ENCODE measurements at places on chromosomes 5 and 9.

GRCh38 chr5:10914741-10915480 lies 153.9 kb upstream of the DAP start:
- DNase-seq, result no peak

GRCh38 chr9:136867917-136868316 lies 1.8 kb upstream of the EDF1 start:
- no peak for DNase-seq

DNA sequence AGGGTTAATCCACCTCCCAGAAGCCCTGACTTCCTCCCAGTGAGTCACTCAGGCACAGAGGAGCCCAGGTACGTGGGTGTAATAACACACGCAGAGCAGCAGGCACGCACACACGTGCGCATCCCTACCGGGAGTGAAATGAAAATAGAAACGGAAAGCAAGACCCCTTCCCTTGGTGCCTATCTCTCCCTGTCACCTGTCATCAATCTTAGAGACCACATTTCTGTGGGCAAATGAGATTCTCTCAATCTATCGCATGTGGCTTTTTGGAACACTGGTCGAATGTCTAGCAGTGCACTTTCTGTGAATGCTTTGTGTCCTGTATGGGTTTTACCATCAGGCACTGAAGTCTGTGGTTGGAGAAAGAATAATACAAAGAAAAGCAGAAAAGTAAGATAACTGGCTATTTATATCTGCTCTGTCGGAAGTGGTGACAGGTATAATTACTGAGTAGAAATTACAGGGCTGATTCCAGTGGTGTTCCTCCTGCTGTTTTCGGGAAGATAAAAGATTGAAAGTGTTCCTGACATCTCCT lies 137.7 kb upstream of the GRIA1 start:
- no peak for DNase-seq

DNA sequence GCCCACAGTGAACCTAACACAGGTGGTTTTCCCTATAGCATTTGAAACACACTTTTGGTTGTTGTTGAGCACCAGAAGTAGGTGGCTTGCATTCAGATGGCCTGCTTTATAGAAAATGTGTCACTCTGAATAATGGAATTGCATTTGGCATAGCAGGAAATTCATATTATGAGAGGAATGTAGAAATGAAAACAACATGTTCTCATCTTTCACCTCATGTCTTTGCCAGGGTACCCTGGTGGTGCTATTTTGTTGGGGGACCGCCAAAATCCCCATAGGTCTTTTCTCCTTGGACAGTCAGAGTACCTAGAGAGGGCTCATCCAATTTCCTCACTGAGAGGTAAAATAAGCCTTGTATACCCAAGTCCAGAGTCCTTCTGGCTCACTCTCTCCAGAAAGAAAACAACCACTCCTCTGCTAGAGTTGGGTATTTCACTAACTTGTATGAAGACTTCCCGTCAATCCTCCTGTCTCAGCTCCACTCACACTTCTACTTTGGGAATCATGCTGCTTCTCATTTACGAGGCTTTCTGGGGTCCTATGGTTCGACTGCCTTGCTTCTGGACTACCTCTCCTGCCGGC lies 67.4 kb downstream of the MRPS27 start:
- no peak for DNase-seq

DNA sequence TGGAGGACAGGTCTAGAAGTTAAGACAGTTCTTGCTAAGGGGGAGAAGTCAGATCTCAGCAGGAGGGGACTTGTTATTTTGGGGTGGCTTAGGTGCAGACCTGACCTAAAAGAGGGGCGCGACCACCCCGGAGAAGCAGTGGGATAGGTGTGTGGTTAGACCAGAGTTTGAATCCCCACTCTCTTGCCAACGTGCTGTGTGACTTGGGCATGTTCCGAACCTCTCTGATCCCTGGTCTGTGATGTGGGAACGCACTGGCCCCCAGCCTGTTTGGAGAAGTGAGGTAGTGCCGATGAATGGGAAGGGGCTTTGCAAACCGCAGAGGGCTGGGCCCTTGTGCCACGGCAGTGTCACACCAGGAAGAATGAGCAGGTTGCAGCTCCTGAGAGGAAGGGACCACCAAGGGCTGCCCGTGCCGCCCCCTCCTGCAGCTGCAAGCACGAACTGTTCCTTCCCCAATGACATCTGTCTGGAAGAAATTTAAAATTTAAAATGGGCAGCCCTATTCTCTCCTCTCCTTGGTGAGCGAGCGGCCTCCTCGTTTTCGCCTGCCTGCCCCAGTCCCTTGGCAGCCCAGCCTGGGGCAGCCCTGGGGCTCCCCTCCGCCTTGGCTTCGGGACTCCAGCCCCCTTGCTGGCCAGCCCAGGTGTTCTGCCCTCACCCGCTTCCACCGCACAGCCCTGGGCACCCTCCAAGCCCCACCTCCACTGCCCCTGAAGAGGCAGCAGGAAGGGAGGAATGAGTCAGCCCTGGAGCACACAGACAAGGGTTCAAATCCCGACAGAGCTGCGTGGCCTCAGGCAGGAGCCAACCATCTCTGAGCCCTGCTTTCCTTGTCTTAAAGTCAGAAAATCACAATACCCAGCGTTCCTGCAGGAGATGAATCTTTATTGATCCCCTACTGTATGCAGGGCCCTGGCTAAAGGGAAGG lies 1.6 kb downstream of the FIBCD1 start:
- DNase-seq, result no peak

DNA sequence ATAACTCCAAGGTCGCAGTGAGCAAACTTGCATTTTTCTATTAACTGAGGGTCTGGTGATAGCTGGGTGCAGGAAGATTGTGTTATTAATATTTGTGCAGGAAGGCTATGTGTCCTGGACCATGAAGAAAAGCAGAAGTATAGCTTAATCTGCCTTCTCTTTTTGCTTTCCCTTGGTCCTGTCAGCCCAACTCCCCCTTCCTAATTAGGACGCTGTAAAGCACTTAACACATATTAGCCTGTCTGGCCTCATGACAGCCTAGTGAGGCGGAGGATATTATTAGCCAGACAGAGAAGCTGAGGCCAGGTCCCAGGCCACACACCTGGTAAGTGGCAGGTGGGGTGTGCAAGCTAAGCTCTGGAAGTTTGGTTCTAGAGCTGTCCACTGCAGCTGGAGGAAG lies 29.5 kb downstream of the SLC46A2 start:
- no peak for DNase-seq

GRCh38 chr5:82466986-82467561 lies 188.9 kb upstream of the RPS23 start:
- DNase-seq, result no peak
